Activated T-helper 1 cell treated with anti-CD3 and anti-CD28 coated beads, Interleukin-12 subunit alpha, Interleukin-12 subunit beta, Interleukin-2, Interleukin-4 antibody, amounts not matched to agents 30 ng/mL and 10 ng/mL and 1 ng/mL, durations not matched to agents 14 hours and 24 hours and 36 hours (primary cell): ENCODE measurements at places on chromosomes 7 and 10.

DNA sequence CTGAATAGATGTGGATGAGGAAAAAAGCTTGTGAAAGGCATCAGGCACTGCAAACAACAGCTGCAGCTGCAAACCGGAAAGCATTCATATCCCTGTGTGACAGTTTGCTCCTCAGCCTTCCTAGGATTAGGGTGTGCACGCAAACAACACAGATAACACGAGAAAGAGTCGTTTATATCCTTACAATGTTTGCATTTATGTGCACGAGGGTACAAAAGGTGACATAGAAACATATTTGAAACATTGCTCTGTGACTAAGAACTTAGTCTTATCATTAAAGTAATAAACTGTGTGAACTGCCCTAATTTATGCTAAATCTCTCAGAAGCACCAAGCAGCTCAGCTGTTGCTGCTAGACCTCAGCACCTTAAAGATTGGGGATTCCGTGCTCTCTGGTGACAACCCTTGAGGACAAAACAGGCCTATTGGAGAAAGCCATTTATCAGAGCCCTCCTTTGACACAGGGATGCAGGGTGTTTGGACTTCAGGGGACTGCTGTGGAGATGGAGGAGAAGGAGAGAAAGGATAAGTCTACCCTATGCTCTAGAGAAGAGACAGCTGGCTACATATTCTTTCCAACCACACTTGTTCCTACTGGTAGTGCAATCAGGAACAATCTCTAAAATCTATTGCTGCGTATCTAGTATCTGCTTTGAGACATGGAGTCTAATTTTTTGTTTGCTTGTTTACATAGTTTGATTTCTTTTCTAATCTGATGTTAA, 176.2 kb downstream of the GNAT3 start:
- DNase-seq, result no peak

DNA sequence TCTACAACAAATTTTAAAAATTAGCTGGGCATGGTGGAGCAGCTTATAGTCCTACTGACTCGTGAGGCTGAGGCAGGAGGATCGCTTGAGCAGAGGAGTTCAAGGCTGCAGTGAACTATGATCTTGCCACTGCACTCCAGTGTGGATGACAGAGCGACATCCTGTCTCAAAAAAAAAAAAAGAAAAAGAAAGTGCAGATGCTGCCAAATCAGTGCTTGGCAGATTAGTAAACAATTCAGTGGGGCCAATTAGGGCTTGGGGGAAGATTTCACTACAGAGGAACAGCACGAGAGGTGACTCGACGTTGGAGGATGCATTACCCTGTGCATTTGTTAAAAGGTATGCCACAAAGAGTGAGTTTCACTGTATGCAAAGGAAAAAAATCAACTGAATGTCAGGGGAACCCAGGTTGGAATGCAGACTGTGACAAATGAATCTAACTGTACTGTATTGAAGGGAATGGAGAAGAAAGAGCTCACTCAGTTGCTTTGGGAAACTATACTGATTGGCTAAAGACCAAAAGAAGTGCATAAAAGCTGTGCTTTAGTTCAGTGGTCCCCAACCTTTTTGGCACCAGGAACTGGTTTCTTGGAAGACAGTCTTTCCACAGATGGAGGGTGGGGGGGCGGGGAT, 31.6 kb downstream of the GARIN1A start:
- DNase-seq, result no peak

DNA sequence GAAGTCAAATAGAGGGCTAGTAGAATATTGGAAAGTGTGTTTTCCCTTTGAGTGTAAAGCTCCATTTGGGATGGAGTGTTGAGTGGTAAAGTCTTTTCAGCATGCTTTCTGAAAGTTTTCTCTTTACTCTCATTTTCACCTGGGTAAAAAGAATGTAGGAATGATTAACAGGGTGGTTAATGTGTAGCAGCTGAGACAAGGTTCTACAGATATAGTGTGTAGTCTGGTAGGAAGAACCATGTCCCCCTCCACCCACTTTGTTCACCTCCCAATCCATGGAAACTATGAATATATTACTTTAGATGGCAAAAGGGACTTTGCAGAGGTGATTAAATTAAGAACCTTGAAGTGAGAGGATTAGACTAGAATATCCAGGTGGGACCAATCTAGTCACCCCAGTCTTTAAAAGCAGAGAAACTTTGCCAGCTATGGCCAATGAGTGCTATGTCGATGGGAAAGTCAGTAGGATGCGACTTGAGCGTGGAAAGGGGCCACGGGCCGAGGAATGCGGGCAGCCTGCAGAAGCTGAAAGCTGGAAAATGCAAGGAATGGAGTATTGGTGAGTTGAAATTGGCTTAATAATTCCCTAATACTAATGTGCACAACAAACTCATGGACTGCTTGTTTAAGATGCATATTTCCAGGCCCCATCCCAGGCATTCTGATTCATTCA, 166.3 kb upstream of the AHR start:
- no peak for DNase-seq

DNA sequence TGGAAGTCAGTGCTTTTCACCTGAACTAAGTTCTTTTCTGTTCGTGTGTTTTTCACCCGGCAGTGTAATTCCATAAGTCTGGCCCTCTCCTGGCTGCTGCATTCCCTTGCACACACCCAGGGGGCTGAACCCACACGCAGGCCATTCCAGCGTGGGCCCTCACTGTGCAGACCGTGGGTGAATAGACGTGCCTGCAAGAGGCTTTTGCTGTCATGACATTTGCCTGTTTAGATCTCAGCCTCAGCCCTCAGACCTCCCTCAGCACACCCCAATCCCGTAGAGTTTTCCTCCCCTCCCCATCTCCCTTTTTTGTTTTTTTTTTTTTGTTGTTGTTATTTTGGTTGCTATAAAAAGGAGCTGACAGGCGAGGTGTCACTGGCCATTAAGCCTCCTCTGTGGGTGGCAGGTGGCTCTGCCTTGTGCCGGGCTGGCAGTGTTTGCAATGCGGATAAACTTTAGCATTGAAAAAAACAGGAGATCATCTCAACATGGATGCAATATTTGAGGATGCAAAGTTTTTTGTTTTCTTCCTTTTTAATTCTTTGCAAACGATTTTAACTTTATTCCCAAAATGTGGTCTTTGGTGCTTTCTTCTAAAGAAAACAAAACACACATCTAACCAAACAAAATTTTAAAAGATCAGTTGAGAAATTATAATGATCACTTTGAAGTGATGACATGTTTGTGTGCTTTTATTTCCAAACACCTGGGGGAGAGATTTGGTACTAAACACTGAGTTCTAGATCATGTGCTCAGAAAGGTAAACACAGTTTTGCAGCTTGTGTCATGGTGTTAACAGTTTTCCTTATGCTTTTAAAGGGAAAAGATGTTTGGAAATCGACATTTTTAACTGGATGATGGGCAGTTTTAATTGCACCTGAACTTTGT, 58.8 kb downstream of the WDR37 start:
- DNase-seq, result no peak

GRCh38 chr7:105567024-105567423, 14.3 kb downstream of the EFCAB10 start:
- no peak for DNase-seq

- no peak for DNase-seq
Observed at GRCh38 chr10:16905320-16905719, 88.1 kb upstream of the RSU1 start.
